Kasumi-1 (cell line): ENCODE measurements at places on chromosomes 2 and 18.

GRCh38 chr2:30790879-30791278, 16.4 kb downstream of the CAPN13 start:
- no peak for DNase-seq

DNA sequence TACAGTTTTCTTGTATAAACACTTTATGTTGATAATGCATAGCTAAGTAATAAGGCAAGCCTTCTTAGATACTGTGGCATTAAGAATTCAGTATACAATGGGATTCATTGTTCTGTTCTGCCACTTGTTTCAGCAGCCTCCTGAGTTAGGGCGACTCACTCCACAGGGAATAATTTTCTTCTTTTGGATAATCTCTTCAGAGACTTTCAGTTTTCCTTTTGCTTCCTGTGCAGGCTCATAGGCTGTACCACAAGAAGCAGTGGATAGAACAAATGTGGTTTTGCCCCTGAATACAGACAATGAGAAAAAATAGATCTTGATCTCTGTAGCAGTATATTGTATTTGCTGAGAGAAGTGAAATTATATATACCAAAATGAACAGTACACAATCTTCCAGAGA, 298.0 kb downstream of the ZNF407 start:
- DNase-seq: no peak

GRCh38 chr2:219060821-219061791, at the start of gene IHH:
Gene IHH, minus strand, starts transcription at chr2:219060921. Its CDS starts 454 bp downstream, at chr2:219060467.
- DNase-seq: no peak

- DNase-seq: no peak
Observed at GRCh38 chr2:161085149-161085548, 75.1 kb upstream of the TANK start.

GRCh38 chr2:55401124-55401523, 18.5 kb downstream of the CCDC88A start:
- no peak for DNase-seq

DNA sequence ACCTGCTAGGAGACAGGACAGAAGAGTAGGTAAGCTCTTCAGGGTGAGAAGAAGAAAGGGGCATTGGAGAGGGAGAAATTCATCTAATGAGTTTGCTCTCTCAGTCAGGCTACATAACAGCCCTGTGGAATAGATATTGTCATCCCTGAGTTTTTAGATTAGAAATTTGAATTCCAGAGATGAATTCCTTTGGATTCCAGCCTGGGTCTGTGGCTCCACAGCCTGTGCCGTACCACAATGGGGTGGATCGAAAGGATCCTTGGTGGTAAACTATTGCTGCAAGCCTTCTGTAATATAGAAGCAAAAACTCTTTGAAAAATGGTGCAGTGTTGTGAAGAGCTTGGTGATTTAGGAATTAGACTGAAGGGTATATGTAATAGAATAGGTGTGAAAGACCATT, 21.0 kb downstream of the MYO1B start:
- no peak for DNase-seq

GRCh38 chr2:166068981-166069380, 58.8 kb downstream of the SCN1A start:
- no peak for DNase-seq

DNA sequence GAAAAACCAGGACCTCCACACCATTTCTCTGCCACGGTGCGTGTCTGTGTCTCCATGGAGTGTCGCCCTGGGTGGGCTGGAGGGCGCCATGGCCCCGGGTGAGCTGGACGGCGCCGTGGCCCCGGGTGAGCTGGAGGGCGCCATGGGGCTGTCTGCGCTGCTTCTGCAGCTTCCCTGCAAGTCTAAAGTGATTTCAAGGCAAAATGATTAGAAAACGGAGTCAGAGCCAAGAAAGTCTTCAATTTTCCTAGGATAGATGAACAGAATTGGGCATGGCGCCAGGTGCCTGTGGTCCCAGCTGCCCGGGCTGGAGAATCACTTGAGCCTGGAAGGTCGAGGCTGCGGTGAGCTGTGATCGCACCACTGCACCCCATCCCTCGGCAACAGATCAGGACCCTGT, 27.7 kb upstream of the NFATC1 start:
- no peak for DNase-seq

DNA sequence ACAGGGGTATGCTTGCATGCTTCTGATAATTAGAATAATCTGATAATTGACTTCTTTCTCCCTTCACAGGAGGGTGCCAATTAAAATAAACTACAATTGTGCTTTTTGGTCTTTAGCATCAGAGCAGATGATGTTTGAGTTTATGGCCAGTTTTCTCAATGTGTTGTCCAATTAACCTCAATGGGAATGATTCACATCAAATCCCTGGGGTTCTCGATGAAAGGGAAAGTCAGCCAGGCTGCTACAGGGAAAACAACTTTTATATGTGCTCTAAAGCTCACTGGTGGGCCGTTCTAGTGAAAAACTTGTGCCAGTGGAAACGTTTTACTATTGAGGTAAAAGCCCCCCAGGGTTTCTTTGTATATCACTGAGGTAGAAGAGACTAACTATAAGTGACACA, 887.3 kb upstream of the CRIM1 start:
- no peak for DNase-seq

GRCh38 chr2:26088038-26088643, 54.3 kb downstream of the RAB10 start:
- peak; percentile 56 for DNase-seq

DNA sequence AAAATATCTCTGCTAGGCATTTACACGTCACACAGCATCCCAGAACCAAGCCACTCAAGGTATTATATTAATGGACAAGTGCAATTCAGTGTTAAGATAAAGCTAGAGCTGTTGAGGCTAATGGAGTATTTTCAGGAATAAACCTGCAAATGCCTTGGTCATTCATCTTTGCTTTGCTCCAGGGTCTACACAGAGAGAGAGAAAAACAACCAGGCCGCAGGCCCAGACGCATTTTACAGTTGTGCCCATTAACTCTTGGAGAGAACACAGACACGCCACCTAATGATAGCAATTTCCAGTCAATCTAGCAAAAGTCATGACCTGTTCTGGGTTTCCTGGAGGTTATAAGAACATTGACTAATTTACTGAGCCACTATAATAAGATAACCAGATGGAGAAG, 829.3 kb downstream of the LRRTM4 start:
- no peak for DNase-seq

DNA sequence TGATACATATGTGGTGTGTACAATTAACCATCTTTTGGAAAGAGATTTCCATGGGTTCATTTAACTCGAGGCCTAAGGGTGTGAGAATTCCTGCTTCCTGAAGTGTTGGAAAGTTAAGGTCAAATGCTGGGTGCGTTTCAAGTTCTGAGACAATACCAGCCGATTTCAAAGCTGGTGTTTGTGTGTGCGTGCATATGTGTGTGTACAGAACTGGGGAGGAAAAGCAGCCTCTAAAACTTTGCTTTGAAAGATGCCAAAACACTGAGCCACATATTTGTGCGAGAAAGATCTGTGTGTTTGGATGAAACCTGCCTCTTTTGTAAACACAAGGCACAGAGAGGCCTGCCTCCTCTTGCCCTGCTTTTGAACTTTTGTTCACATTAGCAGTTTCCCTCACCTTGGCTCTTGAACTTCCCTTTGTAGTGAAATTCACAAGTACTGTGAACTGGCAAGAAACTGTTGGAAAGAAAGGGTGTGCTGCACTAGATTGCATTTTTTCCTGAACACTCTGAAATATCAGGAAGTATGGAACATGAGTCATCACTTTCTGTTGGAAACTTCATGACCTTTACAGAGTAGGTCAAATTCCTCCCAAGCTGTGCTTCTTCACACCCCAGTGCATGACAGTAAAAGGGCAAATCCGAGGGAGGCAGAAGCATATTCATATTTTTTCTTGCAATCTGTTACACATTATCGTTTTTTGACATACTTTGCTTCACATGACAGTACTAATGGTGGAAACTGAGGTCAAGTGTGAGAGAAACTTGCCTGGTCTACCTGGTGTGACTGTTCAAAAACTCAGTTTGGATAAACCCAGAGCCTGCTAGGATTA, 20.0 kb upstream of the CAVIN2 start:
- peak; percentile 54 for DNase-seq

GRCh38 chr2:233047667-233048066, 12.5 kb upstream of the INPP5D start:
- DNase-seq: no peak

- no peak for DNase-seq
Observed at GRCh38 chr2:61157371-61158003, 4.5 kb upstream of the C2orf74 start.

DNA sequence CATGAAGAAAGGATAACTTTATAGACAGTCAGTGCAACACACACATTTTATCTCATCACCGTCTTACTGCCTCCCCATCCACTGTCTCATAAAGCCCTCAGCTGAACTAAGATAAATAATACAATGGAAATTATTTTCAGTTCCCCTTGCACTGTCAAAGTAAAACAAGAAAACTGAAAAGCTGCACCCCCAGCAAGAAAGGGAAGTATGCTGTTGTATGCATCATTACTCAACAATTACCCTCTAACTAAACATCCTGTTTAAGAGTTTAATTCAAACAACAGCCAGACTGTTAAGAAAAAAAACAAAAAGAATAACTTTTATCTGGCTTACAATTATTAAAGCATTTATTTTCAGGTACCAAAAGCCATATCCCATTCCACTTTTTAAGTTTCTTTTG, 25.0 kb downstream of the MPPE1 start:
- DNase-seq: peak; percentile 46

DNA sequence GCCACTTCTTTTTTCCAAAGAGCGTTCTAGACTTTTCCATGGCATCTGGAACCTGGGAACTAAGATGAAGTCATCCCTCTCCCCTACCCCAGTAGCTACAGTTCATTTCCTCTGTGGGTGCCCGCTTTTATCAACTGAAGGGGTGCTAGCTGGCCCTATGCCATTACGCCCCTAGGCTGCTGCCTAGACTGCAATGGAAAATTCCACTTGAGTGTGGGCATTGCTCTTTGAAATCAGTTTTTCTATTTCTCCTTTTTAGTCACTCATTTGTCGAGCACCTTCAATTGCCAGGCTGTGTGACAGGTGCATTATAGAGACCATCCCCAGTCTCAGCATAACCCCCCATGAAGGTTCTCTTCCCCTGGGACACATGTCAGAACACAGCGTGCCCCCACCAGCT, 7.3 kb downstream of the TEX51 start:
- DNase-seq: no peak

DNA sequence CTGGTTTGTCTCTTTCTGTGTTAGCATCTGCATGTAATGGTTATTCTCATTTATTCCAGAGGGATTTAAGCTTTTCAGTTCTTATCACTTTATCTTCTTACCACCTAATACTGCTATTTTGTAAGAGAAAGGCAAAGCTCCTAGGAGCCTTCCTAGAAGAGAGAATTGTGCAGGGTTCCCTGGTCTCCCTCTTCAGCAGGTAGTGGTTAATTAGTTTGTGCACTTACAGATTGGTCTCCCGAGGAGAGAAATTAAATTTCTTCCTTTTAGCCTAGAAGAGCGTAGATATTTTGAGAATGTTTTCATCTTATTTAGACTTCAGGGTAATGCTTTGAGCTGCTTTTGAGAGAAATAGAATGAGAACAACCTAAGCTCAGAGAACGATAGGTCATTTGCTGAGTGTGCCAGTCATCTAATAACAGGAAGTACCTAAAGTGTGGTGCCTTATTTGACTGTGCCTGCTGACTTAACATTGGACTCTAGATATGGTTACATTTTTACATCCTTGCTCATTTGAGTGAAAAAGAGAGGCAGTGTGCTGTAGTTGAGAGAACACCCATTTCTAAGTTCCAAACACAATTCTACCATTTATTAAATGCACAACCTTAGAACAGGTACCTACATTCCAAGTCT, 651.4 kb downstream of the STK39 start:
- peak; percentile 5 for DNase-seq

DNA sequence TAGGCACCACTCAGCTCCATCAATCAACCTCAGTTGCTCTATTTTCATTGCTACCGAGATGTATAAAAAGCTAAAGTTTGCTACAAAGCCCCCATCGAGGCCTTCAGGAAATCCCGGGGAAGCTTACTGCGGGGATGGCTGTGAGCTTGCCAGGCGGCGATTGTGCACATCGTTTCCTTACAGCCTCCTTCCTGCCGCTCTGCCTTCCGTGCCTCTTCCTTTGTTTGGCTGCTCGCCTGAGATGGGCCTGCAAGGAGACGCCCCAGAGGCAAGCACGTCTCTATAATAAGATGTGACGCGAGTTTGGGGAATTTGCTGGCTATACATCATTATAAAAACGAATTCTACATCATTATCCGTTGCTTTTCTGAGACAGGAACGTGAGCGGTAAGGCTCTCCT, 41.6 kb downstream of the DHRS9 start:
- DNase-seq: no peak

DNA sequence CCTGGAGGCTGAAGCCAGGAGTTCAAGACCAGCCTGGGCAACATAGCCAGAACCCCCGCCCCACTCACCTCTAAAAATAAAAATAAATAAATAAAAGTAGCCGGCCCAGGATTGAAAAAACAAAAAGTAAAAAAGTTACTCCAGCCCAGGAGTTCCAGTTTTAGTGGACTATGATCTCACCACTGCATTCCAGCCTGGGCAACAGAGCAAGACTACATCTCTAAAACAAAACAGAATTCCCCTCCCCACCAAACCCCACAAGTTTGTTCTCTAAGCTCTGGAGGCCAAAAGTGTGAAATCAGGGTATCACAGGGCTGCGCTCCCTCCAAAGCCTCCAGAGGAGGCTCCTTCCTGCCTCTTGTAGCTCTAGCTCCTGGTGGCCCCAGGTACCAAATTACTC, 1.7 kb downstream of the D2HGDH start:
- DNase-seq: no peak

DNA sequence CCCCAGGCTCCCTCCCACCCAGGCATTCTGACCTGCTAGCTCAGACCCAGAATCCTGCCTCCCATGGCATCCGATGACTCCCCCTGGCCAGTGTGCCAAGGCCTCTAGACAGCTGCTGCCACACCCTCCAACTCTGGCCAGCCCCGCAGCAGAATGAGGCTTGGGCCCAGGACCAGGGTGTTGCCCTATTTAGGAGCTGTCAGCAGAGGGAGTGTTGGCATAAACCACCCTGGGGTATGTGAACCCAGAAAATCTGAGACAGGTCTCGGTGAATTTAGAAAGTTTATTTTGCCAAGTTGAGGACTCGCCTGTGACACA, 134.3 kb downstream of the KLHL29 start:
- no peak for DNase-seq

DNA sequence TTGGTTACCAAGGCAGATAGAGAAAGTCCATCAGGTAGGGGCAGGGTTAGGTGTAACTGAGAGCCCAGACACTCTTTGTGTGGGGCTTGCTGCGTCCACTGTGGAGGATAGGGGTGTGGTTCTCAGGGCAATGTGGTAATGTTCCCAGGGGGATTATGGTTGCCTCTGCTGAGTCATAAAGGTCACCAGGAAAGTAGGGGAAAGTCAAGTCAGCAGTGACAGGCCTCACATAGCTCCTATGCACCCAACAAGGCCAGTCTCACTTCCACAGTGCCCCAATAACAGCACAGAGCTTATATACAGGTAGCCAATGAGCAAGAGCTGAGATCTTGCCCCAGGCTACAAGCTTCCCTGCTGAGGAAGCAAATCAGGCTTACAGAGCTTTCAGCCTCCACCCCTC, 1438.0 kb upstream of the ZEB2 start:
- no peak for DNase-seq

DNA sequence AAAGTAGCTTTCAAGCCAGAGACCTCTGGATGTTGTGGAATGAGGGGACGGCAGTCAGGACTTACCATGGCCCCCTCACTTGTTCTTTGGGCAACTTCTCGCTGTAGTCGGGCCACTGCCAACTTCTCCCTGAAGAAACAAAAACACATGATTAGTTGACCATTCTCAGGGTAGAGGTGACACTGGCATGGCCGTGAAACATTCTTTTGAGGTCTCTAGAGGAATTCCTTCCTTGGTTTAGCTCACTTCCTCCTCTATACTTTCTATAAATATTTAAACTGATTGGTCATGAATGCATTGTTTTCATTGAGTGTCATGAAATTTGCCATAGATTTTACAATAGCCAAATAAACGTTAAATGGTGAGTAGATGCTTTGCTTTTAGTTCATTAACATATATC, 354.6 kb downstream of the NCKAP5 start:
- DNase-seq: no peak
